ENCODE measurements at places on chromosomes 2 and 18.

DNA sequence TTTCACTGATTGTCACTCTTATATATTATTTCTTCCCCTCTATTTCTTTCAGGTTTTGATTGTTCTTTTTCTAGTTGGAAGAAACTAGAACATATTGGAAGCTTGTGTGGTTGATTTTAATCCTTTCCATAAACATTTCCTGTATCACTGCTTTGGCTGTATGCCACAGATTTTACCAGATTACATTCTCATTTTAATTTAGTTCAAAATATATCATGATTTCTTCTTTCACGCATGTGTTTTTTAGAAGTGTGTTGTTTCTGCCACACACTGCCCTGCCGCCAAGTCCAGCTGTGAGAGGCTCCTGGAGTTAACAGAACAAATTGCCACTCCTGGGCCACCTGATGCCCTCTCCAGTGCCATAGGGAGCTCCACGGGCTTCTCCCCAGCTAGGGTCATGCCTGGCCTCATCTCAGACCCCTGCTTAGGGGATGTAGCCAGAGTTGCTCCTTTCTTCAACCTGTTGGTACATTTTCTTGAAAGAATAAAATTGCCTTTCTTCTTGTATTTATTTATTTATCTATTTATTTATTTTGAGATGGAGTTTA lies 206.2 kb upstream of the COPS8 start:
- DNase-seq, result no peak

GRCh38 chr2:42449163-42450087 lies 44.4 kb downstream of the KCNG3 start:
- no peak for DNase-seq

DNA sequence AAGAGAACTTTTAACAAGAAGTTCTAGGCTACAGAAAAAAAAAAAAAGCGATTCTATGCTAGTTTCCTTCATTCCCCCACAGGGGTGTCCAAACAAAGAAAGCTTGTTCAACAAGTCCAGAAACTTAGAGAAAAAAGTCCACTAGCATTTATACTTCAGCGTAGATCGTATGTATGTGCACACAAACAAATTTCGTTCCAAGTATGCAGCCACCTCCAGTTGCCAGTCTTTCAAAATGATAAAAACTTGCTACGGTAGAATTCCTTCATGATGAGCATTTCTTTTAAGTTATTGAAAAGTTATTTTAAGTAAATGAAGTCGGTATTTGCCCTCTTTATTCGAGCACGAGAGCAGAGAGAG lies 3.7 kb upstream of the OTX1 start:
- DNase-seq, result no peak

DNA sequence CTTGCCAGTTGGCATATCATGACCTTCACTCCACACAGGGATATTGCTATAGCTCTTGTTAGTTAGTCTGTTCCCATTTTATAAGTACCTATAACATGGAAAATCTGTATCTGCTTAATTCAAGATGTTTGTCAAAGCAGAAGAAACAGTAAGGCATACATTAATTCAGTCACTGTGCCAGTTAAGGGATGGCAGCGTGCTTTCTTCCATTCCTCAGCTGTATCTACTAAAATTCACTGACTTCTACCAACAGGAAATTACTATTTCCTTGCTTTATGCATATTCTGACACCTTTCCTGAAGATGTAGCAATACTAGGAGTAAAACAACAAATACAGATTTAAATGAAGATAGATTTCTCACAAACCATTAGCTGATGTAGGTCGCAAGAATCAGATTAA lies 59.9 kb downstream of the RNF152 start:
- DNase-seq, result no peak

DNA sequence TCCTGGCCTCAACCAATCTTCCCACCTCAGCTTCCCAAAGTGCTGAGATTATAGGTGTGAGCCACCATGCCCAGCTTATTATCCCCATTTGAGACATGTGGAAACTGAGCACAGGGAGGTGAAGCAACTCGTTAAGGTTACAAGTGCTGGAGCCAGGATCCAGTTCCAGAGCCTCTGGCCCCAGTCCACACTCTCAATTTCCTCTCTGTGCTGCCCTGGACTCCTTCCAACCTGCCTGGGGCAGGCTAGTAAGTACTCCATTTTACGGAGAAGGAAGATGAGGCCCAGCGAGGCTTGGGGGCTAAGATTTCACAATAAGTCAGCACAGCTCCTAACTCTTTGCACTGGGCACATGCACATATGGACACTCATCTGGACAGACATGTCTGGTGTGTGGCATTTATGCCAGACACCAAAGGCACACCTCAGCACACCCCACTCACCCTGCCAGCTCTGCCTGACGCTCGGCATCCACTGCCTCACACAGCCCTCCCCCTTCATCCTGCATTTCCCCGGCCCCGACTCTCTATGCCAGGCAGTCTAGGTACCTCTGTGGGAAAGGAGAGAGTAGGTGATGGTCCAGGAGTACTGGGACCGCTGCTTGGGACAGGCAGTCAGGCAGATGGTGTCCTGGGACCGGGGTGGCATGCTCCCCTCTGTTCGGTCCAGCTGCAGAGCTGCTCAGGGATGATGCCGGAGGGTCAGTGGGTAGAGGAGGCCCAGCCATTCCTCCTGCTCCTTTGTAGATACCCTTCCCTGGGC lies 20.5 kb downstream of the CFAP65 start:
- no peak for DNase-seq

- no peak for DNase-seq
Observed at GRCh38 chr2:9163306-9164111, 43.1 kb upstream of the ASAP2 start.

DNA sequence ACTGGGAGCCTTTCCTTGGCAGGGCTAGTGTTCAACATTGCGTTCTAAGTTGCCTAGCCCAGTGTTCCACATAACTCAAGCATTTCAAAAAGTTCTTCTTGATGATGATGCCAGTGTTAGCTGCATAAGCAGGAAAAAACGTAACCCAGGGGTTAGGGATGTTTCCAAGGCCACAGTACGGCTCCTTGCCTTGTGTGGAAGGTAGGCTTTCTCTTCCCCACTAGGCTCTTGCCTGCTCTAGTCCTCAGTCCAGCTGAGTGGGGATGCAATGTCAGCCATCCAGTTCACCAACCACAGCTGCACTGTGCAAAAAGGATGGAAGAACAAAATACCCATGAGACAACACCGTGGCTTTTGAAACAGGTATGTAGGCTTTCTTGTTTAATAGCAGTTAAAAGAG lies 28.0 kb upstream of the CYP26B1 start:
- DNase-seq, result no peak

- DNase-seq, result no peak
Observed at GRCh38 chr2:239657992-239658391, 257.2 kb upstream of the HDAC4 start.

- no peak for DNase-seq
Observed at GRCh38 chr18:61847164-61847791, 45.5 kb downstream of the RNF152 start.

- no peak for DNase-seq
Observed at GRCh38 chr2:165058476-165059265, 103.3 kb upstream of the SLC38A11 start.

DNA sequence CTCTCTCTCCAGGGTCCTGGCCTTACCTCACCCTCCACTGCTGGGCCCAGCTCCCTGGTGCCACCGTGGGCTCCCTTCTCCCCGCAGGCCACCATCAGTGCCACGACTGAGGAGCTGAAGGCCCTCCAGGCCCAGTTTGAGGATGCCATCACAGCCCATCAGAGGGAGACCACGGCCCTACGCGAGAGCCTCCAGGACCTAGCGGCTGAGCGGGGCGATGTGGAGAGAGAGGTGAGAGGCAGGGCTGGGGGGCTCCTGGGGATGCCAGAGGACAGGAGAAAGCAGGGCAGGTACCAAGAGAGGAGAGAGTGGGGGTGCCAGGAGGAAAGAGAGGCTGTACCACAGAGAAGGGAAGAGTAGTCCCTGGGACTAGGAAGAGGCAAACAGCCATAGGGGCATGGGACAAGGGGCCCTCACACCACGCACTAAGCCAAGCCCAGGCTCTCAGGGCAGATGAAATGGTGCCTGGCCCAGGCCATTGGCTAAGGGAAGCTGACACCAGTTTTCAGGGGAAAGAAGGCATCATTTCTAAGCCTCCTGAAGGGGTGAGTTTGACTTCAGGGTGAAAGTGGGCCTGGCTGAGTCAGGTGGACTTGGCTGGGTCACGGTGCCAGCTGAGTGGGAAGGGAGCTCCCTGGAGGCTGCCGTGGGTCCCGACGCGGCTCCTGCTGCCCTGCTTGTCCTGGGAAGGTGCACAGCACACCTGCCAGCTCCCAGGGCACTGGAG lies 39.0 kb upstream of the SNED1 start:
- no peak for DNase-seq

- no peak for DNase-seq
Observed at GRCh38 chr2:109478906-109479493, 134.8 kb downstream of the SEPTIN10 start.

GRCh38 chr2:206790311-206790935 lies 25.0 kb downstream of the FASTKD2 start:
- no peak for DNase-seq

DNA sequence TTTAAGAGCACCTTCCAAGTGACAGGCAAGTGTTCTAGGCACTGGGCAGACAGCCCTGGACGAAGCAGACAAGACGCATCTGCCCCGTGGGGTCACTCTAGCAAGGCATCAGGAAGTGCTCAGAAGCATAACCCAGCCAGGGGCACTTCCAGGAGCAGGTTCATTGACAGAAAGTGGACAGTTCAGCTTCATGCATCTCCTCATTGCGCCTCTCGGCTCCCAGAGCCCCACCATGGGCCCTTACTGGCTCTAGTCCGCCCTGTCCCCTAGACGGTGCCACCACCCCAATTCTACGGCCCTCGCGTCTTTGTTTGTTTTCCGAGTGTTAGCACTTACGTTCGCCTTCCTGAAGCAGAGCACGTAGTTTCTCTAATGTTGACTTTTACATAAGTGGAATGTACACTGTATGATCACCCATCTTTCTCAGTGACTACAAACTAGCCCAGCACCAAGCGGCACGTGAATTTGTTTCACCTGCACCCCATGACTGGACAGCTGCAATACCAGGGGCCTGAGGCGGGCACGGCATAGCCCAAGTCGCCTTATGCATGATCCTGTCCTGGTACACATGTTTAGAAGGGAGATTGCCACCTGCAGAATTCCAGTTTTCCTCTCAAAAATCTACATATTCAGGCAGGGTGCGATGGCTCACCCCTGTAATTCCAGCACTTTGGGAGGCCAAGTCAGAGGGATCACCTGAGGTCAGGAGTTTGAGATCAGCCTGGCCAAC lies 33.2 kb downstream of the SNED1 start:
- no peak for DNase-seq

DNA sequence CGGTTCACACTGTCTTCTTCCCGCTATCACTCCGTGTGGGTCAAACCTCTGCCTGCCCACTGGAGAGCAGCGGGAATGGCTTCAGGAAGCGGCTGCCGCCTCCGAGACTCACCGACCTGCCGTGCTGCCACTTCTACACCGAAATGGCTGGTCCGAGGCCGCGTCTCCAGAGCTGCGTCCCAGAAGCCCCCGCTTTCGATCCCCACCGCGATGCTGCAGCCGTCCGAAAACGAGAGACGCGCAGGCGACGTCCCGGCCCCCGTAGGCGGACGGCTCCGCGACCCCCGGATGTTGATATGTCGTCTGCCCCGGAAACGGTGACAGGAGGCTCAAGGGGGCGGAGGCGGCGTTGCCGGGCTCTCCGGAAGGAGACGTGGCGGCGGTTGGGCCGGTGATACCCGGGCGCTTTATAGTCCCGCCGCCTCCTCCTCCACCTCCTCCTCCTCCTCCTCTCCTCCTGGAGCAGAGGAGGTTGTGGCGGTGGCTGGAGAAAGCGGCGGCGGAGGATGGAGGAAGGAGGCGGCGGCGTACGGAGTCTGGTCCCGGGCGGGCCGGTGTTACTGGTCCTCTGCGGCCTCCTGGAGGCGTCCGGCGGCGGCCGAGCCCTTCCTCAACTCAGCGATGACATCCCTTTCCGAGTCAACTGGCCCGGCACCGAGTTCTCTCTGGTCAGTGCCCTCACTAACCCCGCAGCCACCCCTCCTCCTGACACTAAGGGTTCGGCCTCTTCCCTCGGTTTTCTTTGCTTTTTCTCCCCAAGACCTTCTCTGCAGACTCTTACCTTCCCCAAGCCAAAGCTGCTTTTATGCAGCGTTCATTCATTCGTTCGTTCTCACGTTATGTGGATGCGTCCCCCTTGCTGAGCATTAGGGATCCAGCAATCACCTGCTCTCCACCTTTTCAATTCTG lies at the start of the genes ASB3 and ERLEC1:
TSS of gene ASB3 (minus strand) at position 249 of the 909 bp plus-strand sequence. CDS start 21,381 bp downstream, outside the sequence.
TSS of gene ERLEC1 (plus strand) at position 340 of the 909 bp plus-strand sequence. CDS start at position 507, 167 bp downstream.
- peak; percentile 89 for DNase-seq

GRCh38 chr2:127594116-127594591 lies 51.8 kb upstream of the GPR17 start:
- no peak for DNase-seq

DNA sequence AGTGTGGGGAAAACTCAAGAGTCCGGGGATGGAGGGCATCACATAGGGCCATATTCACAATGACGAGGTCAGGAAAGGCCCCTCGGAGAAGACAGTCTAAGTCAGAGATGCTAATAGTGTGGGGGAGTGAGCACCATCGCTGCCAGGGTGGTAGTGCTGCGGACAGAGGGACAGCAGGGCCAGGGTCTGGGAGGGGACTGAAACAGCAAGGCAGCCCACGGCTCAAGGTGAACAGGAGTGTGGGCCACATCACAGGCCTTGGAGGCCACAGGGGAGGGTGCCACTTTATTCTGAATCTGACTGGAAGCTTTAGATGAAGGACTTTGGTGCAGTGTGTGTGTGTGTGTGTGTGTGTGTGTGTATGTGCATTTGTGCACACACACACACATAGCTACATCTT lies 130.9 kb upstream of the GLI2 start:
- DNase-seq, result no peak

GRCh38 chr18:7221424-7222155 lies 9.3 kb upstream of the LRRC30 start:
- DNase-seq, result peak; percentile 63

- DNase-seq, result no peak
Observed at GRCh38 chr18:48641981-48642380, 103.2 kb downstream of the CTIF start.

GRCh38 chr2:109473616-109474318 lies 140.0 kb downstream of the SEPTIN10 start:
- no peak for DNase-seq

- no peak for DNase-seq
Observed at GRCh38 chr2:85718009-85718391, 23.8 kb downstream of the GNLY start.

DNA sequence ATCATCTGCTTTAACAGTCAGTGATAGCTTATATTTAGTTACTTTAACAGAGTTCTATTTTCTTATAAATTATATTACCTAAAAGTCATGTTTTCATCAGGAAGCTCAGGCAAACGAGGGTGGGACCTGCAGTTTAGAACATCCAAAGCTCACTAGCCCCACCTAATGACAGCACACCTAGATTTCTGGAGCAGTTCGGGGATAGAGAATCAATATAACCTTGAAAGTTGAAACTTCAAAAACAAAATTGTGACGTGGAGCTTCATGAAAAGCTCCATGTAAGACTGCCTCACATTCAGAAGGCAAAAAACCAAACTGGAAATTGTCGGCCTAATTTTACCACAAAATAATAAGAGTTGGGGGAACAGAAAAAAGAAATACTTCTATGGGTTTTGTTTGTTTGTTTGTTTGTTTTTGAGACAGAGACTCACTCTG lies 185.9 kb upstream of the CCDC150 start:
- peak; percentile 14 for DNase-seq

GRCh38 chr2:196330645-196331044 lies 159.3 kb upstream of the STK17B start:
- DNase-seq, result no peak

GRCh38 chr2:217330647-217331046 lies 470.8 kb upstream of the TNP1 start:
- DNase-seq, result no peak
